Hematopoietic multipotent progenitor cell (in vitro differentiated cells): ENCODE measurements at places on chromosomes 16 and 17.

- DNase-seq: peak; percentile 36
These were observed 8.7 kb downstream of the DNAI2 start for GRCh38 chr17:74282587-74283370.

- no peak for DNase-seq
These were observed 1.9 kb upstream of the NAT9 start for GRCh38 chr17:74777901-74778515.

- DNase-seq: no peak
These were observed 288.6 kb downstream of the SNX29 start for GRCh38 chr16:12265108-12265507.

DNA sequence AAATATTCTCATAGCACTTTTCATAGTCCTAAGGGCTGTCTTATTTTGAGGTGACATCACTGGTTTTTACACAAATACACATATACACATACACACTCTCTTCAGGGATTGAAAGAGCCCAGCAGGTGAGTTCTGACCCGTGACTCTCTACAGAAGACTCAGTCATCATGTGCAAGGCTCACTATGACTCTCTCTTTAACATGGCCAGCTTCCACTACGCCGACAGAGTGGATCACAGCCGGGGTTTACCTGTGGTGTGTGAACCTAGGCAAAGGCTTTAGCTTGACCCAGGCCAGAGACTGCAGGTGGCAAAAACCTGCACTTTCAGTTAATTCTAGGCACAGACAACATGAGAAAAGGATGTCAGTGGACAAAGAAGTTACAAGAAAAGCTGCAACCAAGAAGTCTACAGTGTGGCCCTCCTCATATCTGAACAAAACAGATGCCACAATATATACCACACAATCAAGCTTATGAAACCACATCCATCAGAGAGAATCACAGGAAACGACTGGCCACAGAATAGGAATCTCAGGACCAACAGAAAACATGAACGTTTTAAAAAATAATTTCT, 56.5 kb downstream of the CYTH1 start:
- peak; percentile 95 for DNase-seq

GRCh38 chr16:86444661-86445060, 65.7 kb upstream of the FOXF1 start:
- no peak for DNase-seq

DNA sequence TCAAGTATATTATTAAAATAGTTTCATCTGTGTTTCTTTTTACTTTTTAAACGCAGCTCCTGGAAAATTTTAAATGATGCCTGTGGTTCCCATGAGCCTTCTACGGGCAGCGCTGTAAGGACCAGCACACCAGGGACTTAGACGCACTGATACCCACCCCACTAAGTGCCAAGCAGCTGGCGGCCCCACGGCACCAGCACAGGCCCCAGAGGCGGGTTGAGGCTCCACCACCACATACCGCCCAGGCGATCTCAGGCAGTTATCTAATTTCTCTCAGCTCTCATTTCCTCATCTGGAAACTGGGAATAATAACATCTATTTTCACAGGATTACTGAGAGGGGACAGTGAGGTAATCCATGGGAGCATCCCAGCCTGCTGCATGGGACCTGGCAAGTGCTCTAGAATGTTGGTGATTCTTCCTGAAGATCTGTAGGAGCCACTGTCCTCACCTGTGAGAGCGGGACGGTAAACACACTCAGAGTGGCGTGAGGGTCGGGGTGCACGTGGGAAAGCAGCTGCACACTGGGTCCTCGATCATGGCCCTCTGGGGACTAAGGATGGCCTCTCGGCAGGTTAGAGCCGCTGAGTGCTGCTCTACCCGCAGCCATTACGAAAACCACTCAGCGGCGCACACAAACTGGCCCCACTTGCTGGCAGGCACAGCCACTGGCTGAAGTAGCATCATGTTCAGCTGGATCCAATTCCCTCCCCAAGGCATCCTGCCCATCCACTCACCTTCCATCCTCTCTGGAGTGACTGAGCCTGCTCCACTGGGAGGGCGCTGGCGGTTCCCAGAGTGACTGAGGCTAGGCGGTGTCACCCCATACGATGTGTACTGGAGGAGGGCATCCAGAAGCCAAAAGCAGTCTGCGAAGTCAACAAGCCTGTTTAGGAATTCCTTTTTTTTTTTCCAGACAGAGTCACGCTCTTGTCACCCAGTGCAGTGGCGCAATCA, 17.6 kb upstream of the SLC38A8 start:
- DNase-seq: no peak

- no peak for DNase-seq
These were observed 31.0 kb upstream of the KCNJ2 start for GRCh38 chr17:70138291-70138865.
